ENCODE measurements at places on chromosomes 6 and 20. TPM values are rescaled to one million over a fixed set of nuclear protein-coding genes. Genes with fewer than 3 reads are reported as not detected.

Gene AGER
- total RNA-seq: 1.4 TPM

Gene LTB
- 0.15 TPM for total RNA-seq

Gene SCUBE3
- total RNA-seq: 11.4 TPM

Gene CLVS2
- 1.8 TPM for total RNA-seq

Gene DEFB125
- not detected for total RNA-seq

DNA sequence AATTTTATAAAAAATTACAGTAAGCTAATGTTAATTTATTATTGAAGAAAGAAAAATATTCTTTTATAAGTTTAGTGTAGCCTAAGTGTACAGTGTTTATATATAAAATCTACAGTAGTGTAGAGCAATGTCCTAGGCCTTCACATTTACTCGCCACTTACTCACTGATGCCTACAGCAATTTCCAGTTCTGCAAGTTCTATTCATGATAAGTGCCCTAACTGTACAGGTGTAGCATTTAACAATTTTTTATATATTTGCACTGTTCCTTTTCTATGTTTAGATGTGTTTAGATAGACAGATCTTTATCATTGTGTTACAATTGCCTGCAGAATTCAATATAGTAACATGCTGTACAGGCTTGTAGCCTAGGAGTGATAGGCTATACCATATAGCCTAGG lies 80.1 kb upstream of the HDAC2 start:
- H3K4me3 ChIP-seq: no peak overlapping the region
- no peak overlapping the region for H3K27ac ChIP-seq
- H3K27me3 ChIP-seq: no peaks in the 10 kb centered on the region
- no peaks in the 10 kb centered on the region for H3K36me3 ChIP-seq

DNA sequence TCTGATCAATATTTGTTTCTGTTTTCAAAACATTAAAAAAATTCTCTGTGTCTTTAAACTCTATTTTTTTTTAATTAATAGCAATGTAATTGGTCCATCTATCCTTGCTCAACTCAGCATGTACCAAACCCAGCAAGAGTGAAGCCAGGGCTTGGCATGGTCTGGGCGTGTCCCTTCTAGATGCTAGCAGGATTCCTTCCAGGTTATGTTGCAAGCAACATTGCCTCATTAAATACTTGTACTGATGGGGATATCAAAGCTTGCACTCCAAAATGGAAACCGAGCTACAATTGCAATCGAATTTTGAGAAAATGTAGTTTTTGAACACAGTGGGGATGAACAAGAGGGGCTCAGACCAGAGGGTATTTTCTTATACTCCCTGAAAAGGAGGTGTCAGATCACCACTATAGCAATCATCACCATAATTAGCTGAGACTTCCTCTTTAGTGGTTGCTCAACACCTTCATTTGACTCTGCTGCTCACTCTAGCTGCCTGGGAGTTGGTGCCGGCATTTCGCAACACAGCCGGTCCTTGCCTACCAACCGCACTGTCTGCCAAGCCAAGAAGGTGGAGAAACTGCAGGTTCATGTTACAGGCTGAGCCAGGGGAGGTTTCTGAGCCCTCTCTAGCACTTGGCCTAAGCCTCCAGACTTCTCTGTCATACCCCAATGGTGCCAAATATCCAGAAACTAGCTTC lies 67.8 kb upstream of the RALGAPA2 start:
- no peaks in the 10 kb centered on the region for H3K36me3 ChIP-seq
- H3K4me1 ChIP-seq: no peaks in the 10 kb centered on the region
- no peaks in the 10 kb centered on the region for H3K27me3 ChIP-seq
- DNase-seq: no peak
- no peak overlapping the region for H3K4me3 ChIP-seq

- no peak for DNase-seq
- no peaks in the 10 kb centered on the region for H3K36me3 ChIP-seq
- H3K4me3 ChIP-seq: peak overlapping the region; percentile 2
- H3K4me1 ChIP-seq: peaks cover 82% of the 10 kb centered on the region
These were observed 34.8 kb downstream of the CTNNBL1 start for GRCh38 chr20:37728635-37728983.

DNA sequence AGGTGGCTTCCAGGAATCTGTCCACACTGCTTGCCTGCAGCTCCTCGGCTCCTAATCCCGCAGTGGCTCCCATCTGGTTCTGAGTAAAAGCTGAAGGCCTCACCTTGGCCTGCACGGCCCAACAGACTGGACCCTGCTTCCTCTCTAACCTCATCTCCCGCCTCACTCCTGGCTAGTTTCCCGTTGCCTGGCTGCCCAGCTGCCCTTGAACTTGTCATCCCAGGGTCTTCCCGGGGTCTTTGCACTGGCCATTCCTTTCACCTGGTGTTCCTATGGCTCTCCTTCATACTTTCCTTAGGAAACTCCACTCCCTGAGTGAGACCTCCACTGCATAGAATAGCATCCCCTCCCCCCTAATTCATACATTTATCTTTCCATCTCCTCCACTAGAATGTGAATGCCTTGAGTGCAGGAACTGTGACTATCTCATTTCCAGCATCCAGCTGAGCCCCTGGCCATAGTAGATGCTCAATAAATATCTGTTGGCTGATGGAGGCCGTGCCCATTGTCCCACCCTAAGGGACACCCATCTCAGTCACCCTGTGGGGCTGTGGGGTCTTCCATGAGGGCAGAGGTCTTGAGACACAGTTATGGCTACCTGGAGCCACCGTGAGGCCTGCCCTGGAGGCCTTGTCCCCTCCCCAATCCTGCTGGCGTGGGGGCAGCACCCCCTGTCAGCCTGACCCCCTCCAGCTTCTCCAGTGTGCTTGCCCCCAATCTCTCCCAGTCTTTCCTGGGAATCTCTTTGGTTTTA lies 9.1 kb upstream of the SIRPA start:
- H3K36me3 ChIP-seq: no peaks in the 10 kb centered on the region
- no peak overlapping the region for H3K4me3 ChIP-seq
- H3K27me3 ChIP-seq: no peaks in the 10 kb centered on the region
- H3K27ac ChIP-seq: no peak overlapping the region
- H3K4me1 ChIP-seq: peaks cover 19% of the 10 kb centered on the region

DNA sequence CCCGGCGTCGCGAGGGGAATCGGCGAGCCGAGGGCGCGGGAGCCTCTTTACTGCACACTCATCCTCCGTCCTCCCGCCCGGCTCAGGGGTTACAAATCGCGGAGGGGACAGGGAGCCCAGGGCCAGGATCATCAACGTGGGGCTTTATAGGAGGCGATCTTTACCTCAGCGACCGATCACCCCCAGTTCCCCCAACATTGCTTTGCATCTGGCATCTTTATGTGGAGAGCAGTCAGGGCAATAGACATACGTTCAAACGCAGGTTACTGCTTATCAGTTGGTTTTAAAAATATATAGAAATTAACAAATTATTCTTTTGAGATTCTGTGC lies 634 bp downstream of the HSF2 start:
- peak overlapping the region; percentile 96 for H3K4me3 ChIP-seq
- no peak for DNase-seq
- no peaks in the 10 kb centered on the region for H3K36me3 ChIP-seq
- peaks cover 32% of the 10 kb centered on the region for H3K27me3 ChIP-seq
- peaks cover 17% of the 10 kb centered on the region for H3K4me1 ChIP-seq
- H3K27ac ChIP-seq: no peak overlapping the region

DNA sequence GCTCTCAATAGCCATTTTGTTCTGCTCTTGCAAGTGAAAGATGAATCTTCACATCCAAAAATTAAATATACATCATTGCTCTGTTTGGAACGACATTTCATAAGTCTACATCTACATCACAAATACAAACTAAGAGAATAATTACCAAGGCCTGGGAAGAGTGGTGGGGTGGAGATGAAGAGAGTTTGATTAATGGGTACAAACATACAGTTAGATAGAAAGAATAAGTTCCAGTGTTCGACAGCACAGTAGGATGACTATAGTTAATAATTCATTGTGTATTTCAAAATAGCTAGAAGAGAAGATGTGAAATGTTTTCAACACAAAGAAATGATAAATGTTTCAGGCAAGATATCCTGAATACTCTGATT lies 38.0 kb upstream of the CAP2 start:
- no peaks in the 10 kb centered on the region for H3K36me3 ChIP-seq
- no peak for DNase-seq
- H3K27ac ChIP-seq: no peak overlapping the region
- H3K4me1 ChIP-seq: no peaks in the 10 kb centered on the region

- DNase-seq: no peak
- H3K36me3 ChIP-seq: no peaks in the 10 kb centered on the region
- H3K4me3 ChIP-seq: no peak overlapping the region
These were observed 25.4 kb upstream of the MRGBP start for GRCh38 chr20:62770916-62771315.

GRCh38 chr6:21111093-21111725 lies 482.3 kb upstream of the SOX4 start:
- H3K27me3 ChIP-seq: no peaks in the 10 kb centered on the region
- no peak for DNase-seq
- H3K4me1 ChIP-seq: peaks cover 44% of the 10 kb centered on the region
- H3K27ac ChIP-seq: no peak overlapping the region
- H3K36me3 ChIP-seq: no peaks in the 10 kb centered on the region
- no peak overlapping the region for H3K4me3 ChIP-seq

- peaks cover 7% of the 10 kb centered on the region for H3K4me1 ChIP-seq
- H3K36me3 ChIP-seq: no peaks in the 10 kb centered on the region
- no peak overlapping the region for H3K4me3 ChIP-seq
- DNase-seq: no peak
- no peak overlapping the region for H3K27ac ChIP-seq
- no peaks in the 10 kb centered on the region for H3K27me3 ChIP-seq
These were observed 143.7 kb downstream of the SMOC2 start for GRCh38 chr6:168584671-168585070.

DNA sequence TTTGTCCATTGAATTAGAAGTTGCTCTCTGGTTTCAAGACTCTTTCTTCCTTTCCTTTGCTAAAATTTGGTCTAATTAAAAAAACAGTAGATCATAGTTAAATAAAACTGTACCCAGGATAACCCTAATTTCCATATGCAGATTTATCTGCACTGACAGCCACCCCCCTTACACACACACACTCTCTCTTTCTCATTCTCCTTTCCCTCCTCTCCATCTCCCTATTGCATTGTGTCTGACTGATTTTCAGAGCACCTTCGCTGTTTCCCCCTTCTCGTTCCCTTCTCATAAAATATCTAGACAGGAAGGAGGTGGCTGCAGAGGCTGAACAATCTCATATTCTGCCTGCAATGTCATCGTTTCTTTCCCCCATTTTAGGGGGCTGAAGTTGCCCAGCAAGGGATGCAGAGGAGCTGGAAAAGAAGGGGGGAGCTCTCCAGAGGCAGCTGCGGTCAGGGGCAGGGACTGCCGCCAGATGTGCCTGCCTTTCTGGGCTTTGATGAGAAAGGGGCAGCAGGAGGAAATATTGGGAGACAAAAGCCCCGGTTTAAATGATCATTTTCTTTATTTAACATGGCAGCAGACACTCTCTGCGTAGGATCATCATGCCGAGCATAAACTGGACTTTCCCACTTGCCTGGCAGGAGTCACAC lies 22.5 kb upstream of the MMS22L start:
- H3K4me3 ChIP-seq: peak overlapping the region; percentile 5
- peaks cover 22% of the 10 kb centered on the region for H3K4me1 ChIP-seq
- no peaks in the 10 kb centered on the region for H3K27me3 ChIP-seq
- peak overlapping the region; percentile 60 for H3K27ac ChIP-seq
- H3K36me3 ChIP-seq: no peaks in the 10 kb centered on the region
- DNase-seq: peak; percentile 37

DNA sequence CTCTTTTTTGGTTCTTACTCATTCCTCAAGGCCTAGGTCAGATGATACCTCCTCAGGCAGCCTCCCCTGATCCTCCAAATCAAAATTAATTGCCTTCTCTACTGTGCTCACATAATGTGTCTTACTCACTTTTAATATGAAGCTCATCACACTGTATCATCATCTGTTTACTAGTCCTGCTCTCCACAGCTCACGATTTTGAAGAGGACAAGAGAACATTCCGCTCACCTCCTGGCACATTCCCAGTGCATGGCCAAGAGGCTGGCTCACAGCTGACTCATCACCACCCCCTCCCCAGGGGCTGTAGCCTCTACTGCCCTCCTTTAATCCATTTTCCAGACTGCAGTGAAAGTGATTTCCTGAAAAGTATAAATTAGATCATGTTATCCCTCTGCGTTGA lies 133.1 kb downstream of the ALDH8A1 start:
- H3K4me3 ChIP-seq: no peak overlapping the region
- peaks cover 10% of the 10 kb centered on the region for H3K4me1 ChIP-seq
- H3K27me3 ChIP-seq: no peaks in the 10 kb centered on the region
- no peaks in the 10 kb centered on the region for H3K36me3 ChIP-seq

DNA sequence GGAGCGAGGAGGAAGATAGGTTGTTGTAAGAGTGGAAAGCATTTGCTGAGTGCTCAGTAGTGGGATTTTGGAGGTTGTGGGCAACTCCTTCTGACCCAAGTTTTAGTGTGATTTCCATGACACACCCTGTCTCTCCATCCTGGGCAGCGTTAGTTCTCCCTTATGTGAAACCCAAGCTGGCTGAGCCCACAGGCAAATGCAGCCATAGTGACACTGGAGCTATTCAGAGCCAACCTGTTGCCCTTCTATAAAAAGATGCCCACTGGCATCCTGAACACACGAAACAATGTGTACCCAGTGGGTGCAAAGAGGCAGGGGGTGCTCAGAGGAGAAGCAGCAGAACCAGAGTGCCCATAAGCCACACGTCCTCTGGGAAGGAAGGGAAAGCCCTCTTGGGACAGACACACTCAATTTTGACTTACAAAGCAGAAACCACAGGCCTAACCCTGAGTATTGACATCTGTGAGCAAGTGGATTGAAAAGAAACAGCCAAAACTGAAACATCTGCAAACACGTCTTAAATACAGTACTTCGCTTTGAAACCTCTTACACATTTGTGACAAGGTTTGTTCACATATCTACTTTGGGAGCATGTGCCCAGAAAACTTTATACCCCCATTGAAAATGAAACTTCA lies 54.6 kb downstream of the BPIFB1 start:
- DNase-seq: no peak
- H3K4me3 ChIP-seq: no peak overlapping the region
- no peak overlapping the region for H3K27ac ChIP-seq

DNA sequence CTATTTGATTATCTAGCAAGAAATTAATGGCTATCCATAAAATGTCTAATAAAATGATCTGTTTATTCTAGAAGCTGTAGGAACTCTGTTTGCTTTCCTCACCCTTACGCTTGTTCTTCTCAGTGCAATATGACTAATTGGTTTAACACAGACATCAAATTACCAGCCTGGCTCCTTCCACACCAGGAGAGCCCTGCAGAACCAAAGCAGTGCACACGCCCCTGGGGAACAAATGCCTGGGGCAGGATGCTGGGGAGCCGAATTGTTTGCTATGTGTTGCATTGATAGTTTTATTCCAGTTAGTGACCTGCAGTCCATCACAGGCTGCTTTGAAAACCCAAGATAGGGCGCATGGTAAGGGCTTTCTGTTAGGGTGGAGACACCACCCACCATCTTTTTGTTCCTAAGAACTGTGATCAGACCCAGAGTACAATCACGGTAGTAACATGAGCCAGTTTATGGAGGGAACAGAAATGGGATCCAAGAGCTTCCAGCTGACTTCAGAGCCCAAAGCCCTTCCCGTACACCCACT lies 126.4 kb upstream of the CD93 start:
- peaks cover 38% of the 10 kb centered on the region for H3K27me3 ChIP-seq
- peaks cover 9% of the 10 kb centered on the region for H3K4me1 ChIP-seq
- no peak overlapping the region for H3K27ac ChIP-seq
- H3K36me3 ChIP-seq: no peaks in the 10 kb centered on the region
- H3K4me3 ChIP-seq: no peak overlapping the region
- no peak for DNase-seq
